ENCODE measurements at places on chromosomes 2 and 18.

DNA sequence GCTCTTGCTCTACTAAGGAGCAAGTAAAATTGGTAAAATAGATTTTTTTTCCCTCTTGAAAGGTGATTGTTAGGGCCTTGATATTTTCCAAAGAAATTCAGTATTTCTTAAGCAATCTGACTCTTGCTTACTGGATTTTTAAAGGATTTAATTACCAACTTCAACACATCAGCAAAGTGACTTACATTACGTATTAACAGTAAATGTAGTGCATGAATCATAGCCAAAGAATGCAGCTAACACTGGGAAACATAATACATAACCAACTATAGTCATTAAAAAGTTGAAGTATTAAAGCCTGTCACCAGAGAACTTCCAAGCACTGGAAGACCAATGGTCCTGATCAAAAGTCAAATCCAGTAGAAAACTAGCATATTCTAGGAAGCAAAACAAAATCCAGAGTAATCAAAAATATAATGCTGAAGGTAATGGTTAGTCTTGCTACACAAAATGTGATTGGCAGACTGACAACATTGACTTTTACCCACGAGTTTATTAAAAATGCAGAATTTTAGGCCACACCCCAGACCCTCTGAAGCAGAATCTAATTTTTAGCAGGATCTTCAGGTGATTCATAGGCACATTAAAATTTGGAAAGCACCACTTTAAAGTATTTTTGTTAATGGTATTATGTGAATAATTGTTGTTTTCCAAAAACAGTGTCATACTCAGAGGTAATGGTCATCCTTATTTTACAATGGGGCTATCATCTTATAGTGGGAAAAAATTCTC, 31.8 kb upstream of the CAVIN2 start:
- DNase-seq, result no peak

DNA sequence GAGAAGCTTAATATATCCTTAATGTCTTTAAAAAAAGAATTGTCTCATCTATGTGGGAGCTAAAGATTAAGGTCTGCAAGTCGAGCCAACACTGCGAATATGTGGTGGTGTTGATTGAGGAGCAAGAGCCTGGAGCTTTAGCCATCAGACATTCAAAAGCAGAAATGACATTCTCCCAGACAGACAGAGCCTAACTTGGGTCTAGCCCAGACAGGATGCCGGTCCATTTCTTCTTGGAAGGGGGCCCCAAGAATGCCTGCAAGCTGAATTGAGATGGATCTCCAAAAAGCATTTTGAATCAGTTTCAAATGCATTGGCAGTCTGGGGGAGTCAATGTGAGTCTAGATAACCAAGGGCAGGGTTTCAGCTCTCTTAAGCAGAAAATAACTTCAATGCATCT, 30.1 kb upstream of the EML4 start:
- no peak for DNase-seq

DNA sequence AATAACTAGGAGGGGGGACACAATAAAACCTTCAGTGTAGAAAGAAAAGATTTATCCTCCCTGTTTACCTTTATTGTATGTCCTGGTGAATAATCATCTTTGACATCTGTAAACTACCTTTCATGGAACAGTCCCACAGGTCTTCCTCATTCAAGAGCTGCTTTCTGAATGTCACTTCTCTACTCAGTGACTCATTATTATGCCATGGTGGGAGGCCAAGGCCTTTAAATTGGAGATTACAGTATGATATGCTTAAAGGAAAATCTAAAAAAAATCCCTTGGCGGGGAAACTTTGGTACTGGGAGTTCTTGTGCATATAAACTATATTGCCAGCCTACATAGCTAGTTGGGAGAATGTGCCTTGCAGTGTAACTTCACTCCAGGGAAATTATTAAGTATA, 713.0 kb downstream of the TDRD15 start:
- no peak for DNase-seq

DNA sequence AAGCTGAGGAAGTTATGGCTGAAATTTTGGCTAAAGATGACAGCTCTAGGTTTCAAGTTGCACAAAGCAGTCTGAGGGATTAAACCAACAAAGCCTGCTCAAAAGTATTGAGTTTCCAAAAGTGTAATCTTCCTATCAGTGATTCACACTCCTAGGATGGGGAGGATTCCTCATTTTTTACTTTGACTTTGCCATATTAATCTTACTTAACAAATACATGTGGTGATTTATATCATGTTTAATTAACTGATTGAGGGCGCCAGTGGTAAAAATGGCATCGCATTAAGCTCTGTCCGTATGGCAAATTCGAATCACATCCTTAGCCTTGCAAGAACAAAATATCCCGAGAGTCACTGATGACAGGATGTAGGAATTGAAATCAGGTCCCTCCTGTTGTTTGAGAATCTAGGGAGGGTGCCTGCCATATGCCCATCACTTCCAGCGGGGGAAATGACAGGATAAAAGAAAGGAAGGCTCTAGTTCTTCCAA, 78.1 kb upstream of the ETAA1 start:
- no peak for DNase-seq

DNA sequence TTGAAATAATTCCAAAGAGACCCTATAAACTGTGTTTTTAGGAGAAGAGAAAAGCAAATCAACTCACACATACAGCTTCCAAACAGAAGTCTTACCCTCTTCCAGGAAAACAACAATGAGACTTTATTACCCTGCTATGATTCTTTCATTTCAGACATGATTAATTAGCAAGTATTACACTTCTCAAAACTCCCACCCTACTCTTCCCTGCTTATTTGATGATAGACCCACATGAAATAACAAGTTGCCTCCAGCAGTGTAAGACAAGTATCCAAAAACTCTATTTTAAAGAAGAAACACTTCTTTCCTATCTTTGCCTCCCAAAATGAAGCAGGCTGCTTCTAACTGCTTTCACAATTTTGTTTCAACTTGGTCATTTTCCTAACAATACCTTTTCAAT, 4.1 kb downstream of the FIGN start:
- no peak for DNase-seq

DNA sequence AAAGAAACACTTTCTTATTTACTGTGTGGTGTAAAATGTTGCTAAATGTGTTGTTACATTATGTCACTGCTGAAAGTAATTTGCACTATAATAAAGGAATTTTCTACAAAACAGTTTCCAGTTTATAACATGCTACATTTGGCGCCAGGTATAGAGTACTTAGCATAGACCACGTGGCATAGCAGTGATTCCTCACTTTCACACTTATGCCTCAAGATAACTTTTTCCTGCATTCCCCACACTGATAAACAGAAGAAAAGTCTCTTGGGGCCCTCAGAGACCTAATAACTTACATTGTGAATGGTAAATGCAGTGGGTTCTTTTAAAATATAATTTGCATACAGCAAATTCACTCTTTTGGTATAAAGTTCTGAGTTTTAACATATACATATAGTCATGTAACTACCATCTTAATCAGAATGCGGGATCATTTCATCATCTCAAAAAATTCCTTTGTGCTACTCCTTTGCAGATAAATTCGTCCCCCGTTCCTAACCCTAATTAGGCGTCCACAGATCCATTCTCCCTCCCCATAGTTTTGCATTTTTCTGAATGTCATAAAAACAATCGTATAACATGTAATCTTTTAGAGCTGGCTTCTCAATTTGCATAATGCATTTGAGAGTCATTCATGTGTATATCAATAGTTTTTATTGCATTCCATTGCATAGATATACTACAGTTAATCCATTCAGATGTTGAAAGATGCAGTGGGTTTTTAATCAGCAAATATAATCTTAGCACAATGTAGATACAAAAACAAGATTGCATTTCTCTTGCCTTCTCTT, 7.5 kb downstream of the LGALSL start:
- no peak for DNase-seq

- no peak for DNase-seq
Observed at GRCh38 chr2:71646028-71646427, 192.7 kb downstream of the DYSF start.

GRCh38 chr18:22197668-22198067, 28.3 kb downstream of the GATA6 start:
- no peak for DNase-seq

- no peak for DNase-seq
Observed at GRCh38 chr2:218082586-218083351, 13.7 kb downstream of the RUFY4 start.

DNA sequence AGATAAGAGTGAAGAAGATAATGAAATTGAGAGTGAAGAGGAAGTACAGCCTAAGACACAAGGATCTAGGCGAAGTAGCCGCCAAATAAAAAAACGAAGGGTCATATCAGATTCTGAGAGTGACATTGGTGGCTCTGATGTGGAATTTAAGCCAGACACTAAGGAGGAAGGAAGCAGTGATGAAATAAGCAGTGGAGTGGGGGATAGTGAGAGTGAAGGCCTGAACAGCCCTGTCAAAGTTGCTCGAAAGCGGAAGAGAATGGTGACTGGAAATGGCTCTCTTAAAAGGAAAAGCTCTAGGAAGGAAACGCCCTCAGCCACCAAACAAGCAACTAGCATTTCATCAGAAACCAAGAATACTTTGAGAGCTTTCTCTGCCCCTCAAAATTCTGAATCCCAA, 15.7 kb downstream of the MSH6 start:
- DNase-seq, result no peak

DNA sequence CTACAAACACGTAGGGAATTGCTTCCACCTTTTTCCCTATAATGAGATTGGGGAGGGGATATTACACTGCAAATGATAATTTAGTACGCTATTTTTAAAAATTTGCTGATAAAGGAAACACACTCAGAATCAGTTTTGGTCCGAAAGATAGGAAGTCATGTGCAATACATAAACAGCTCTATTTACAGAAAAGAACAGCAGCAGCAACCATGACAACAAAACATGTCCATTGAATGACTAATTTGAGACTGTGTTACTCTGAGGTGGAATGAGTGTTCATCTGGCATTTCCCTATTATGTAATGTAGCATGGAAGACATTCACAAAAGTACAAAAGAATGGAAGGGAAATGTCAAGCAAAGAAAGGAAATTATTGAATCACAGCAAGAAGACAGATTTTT, 337.2 kb downstream of the NBAS start:
- no peak for DNase-seq

DNA sequence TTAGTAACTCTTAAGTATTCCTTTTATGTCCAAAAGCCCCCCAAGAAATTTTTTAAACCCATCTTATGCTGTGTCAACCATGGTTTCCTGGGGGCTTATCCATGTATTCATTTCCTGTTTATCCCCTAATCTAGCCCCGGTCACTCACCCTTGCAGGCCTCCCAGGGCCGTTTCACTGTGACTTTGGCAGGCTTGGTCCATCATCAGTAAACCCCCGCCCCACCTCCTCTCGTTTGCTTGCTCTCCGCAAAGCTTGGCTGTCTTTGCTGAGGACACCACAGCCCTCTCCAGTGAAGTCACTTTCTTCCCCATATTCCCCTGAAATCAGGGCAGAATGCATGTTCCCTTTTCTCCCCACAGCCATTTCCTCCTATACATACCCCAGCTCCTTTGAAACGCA, 7.2 kb upstream of the TMEM177 start:
- no peak for DNase-seq

DNA sequence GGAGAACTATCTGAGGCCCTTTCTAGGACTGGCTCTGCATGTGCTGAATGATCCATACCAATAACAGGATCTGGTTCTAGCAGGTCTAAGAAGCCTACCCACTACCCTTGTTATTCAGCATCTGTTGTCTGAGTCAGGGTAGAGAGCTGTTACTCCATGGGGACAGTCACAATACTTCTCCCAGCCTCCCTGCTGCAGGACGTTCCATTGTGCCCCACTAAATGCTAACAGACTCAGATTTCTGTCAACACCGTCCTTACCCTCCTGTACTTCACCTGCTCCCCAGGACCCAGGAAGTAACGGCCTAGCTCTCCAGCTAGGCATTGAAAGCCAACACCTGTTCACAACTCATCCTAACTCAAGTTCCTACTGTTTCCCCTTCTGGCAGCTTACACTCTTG, 719.7 kb upstream of the ID2 start:
- no peak for DNase-seq

DNA sequence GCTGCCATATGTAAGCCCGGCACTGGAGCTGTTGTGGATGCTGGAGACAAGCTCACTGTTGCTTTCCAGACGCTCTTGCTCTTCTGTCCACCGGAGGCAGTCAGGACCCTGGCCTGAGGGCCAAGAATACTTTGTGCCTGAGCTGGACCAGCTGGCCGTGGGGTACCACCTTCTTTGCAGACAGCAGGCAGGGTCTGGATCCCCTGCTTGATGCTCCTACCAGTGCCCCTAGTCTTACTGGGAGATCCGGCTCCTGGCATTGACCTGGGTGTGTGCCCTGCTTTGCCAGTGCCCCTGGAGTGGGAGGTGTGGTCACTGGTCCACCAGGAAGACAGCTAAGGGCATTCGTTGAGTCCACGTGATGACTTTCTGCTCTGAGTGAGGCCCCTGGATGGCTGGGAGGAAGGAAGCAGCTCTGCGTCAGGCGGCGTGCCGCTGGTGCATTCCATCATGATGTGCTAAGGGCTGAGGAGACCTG, 59.3 kb downstream of the LRRFIP1 start:
- no peak for DNase-seq

GRCh38 chr2:28206762-28207161, 185.9 kb upstream of the FOSL2 start:
- DNase-seq, result no peak

GRCh38 chr18:61892683-61893308, at the start of gene RNF152:
TSS of gene RNF152 (minus strand) at chr18:61893007. CDS start at chr18:61816463, 76,544 bp downstream.
- peak; percentile 79 for DNase-seq

DNA sequence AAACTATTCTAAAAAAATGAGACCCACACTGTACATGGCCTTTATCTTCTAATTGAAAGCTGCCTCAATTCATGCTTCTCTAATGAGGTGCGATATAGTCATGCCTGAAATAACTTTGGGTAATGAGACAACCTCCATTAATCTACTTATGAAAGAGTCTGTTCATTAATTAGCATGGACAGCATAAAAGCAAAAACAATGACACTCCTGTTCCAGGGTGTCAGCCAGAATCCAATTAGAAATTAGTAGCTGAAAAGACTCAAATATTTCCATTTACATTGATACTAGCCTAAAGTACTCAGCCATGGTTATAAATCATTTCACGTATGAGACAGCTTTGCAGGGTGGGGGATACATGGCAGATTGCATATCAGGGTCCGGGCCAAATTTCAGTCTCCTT, 288.7 kb downstream of the AKAIN1 start:
- DNase-seq, result no peak

- DNase-seq, result no peak
Observed at GRCh38 chr2:219434718-219435525, at the start of gene SPEG. TSS of gene SPEG (plus strand) at chr2:219434843. CDS start at chr2:219434978, 135 bp downstream.

All from ELF-1 (cell line).